ENCODE measurements at places on chromosomes 5 and 9.

DNA sequence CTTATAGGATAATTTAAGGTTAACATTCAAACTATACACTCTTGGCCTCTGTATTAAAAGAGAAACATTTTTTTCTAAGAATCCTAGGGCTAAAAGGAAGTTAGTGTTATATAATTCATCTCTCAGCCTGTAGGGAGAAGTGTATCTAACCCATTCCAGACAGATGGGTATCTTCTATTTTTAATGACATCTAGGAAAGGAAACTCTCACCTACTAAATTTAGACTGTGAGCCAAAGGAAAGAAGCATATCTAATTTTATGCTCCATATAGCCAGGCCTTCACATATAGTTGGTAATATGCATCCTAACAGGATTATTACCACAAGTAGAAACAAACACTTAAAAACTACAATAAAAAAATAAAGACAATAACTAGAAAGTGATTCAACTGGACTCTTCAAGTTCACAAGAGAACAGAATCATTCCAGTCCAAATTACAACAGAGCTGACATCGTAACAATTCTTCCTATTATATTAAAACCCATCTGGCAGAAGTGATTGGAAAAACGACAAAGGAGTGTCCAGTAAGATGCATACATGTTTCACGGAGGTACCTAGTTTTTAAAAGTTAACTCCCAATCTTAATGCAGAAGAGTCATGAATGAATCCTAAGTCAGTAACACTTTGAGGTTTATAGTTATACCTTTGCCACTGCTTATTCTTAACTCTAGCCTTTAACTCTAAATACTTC lies 39.4 kb downstream of the SCAI start:
- no peak for DNase-seq

DNA sequence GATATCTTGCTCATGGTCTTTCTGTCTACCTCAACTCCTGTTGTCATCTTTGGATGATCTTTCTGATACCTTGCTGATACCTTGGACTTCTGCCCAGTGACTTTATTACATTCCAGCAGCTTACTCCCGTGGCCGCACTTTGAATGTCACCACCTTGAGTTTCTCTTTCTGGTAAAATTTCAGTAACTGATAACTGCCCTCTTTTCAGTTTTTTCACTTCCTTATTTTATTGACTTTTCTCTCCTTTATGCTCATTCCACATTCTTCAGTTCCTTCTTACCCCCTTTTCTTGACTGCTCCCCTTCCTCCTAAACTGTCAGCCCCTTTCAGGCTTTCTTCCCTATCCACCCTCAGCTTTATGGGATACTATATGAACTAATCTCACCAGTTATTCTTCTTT lies 7.0 kb upstream of the FBXO4 start:
- DNase-seq = no peak

GRCh38 chr5:94945656-94946055 lies 327.2 kb downstream of the SLF1 start:
- DNase-seq = no peak

DNA sequence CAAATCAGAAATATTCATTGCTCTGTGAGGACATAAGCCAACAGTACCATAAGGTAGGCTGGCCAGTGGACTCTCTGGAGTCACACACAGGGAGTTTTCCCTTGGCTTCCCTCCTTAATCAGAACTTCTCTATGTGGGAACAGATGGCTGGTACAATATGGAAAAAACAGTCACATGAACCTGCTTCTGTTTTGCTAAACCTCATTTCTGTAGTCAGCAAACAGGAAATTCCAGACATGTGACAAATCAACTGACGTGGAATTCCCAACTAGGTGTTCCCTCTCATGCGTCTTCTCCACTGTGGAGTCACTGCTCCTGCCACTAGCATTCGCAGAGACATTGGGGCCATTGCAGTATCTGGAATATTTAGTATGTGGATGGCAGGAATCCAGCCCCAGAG lies 617.6 kb downstream of the KIF4B start:
- DNase-seq = no peak
